ENCODE measurements at places on chromosomes 16 and 17.

- no peak for DNase-seq
Observed at GRCh38 chr16:1080801-1081733, 8.5 kb downstream of the SSTR5 start.

DNA sequence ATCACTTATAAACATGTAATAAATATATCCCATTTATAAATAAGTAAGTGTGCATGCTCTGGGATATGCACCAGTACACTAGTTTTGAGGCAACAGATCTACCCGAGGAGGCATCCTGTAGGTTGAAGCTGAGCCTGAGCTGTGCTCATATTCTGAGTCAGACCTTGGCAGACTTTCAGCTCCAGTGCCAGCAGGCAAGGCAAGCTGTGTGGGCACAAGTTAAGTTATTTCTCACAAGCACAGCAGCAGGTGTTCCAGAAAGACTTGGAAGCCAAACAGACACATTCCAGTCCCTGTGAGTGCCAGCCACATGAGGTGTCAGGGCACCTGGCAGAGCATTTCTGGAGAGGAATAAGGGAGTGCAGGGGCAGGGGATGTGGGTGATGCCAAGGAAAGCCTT lies 1.3 kb upstream of the CLEC19A start:
- no peak for DNase-seq

GRCh38 chr16:86203557-86204275 lies 304.8 kb downstream of the IRF8 start:
- DNase-seq, result no peak

GRCh38 chr16:20880867-20881502 lies 19.2 kb downstream of the DCUN1D3 start:
- DNase-seq, result no peak

- no peak for DNase-seq
Observed at GRCh38 chr17:27519550-27519949, 63.3 kb downstream of the KSR1 start.

- no peak for DNase-seq
Observed at GRCh38 chr17:14506364-14506763, 205.5 kb downstream of the HS3ST3B1 start.

DNA sequence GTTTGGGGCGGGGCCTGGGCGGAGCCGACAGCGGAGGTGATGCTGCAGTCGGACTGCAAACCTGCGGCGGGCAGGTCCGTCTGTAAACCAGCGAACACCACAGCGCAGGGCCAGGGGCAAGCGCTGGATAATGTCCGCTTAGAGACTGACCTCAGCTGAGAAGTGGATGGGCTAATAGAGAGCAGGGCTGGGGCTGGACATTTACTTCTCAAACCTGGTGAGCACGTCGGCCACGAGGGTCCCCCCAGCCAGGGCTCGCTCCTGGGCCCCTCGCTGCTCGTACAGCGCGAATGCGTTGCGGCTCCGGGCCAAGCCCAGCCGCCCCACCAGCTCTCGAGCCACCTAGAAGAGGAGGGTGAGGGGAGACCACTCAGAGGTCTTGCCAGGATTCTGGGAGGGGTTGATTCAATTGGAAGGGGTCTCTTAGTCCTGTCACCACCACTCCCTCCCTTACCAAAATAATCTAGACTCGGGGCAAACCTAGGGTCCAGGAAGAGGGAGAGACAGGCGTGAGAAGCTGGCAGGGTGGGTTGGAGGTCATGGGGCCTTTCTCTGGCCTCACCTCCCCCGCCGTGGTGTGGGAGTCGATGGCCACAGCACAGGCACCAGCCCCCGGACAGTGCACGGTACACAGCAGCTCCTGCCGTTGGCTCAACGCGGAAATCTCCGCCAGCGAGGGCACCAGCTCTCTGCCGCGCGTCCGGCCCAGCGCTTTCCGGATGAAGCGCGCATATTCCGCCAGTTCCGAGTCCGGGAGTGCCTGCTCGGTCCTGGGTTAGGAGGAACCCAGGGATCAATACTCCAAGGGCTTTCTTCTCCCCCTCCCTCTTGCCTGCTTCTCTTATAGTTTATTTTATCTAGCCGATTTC lies 5.8 kb downstream of the PLEKHH3 start:
- no peak for DNase-seq

DNA sequence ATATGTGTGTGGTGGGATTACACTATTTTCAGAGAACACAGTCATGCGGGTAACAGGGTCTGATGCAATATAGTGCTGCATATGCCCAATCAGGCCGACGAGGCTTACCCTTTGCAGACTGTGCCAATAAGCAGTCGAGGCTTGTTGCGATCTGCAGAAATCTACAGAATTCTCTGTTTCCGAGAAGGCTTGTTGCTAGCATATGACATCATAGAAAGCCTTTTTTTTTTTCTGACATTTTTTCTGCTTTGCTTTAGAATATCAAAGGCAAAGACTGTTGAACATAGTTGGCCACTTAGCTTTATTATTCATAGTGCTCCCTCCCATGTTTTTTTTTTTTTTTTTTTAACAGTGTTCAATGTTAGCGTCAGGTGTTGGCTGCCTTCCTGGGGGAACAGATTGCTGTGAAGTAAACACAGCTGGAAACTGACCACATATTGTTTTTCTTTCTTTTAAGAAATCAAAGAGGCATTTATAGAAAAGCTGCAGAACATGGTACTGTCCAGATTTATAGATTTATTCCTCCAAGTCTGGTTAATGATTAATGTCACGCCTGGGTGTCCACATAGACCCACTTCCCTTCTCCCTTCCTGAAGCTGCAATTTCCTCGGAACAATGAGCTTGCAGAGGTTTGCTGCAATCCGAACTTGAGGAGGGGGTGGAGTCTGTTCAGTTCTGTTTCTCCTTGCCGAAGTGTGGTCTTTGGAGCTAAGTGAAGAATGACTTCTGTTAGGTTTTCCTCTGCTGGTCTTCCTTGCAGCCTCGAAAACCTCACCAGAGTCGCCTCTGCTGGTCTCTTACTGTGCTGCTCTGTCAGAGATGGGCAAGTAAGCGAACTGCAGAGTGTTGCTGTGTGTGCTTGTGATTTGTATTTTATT lies 87.3 kb downstream of the MAP2K6 start:
- no peak for DNase-seq

DNA sequence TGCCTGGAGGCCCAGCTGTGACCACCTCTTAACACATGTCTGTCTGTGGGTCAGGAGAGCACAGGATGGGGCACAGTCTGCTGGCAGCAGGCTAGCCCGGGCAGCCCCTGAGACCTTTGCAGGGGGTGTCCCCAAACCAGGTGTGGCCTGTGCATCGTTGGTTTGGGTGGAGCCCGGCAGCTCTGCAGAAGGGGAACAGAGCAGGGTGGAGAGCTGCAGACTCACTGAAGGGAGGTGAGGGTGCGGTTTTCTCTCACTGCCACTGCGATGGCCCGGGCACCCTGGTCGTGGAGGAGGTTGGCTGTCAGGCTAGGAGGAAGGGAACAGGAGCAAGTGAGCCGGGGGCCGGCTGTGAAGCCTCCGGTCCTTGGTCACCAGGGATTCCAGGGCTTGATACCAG lies 28.8 kb downstream of the NLRC3 start:
- no peak for DNase-seq

DNA sequence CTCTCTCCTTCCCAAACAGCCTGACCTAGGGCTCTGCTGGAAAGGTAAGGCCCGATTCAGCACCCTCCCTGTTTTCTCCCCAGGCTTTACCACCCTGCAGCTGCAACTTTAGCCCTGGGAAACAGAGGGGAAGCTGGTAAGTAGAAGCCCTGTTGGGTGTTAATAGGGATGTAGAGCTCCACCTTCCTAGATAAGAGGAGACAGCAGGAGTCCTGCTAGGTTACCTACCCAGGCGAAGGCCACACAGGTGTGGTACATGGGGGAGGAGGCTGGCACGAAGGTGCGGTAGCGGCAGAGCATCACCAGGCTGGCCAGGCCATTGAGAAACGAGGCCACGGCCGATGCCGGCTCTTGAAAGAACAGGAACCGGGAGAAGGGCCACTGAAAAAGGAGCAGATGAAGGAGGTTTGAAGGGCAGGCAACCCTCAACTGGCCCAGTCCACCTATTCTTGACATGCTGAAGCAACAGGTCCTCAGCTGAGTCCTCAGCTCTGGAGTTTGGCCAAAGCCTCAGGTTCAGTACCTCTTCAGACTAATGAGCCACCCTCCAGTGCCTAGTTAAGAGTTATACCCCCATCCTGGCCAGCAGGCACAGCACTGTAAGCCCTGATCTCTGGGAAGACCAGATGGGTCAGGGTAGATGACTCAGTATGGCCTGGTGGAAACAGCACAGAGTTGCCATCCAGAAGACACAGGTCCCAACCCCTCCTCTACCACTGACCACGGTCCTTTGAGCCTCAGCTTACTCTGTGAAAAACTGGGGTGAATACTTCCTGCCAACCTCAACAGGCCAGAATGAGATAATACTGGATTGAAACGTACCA lies 3.3 kb downstream of the PGAP3 start:
- no peak for DNase-seq

GRCh38 chr17:66509926-66510325 lies 207.5 kb downstream of the PRKCA start:
- no peak for DNase-seq

DNA sequence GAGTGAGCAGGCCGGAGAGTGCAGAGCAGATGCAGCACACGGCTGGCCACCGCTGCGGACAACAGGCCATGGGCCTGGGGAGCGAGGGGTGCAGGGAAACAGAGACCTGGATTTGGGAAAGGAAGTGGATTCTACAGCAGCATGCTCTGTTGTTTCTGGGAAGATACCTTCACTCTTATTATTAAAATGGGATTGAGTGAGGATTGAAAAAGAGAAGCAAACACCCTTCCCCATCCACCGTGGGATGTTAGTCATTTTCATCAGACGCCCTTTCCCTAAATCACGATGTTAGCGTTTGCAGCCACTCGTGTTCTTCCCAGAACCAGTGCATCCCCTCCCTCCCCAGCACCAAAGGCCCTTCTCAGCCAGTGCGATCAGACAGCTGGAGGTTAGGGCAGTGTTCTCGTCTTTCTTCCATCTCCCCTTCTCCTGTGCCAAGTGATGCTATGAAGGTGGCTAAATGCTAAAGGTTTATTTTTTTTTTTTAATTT lies 196.5 kb upstream of the CHMP6 start:
- DNase-seq, result no peak

DNA sequence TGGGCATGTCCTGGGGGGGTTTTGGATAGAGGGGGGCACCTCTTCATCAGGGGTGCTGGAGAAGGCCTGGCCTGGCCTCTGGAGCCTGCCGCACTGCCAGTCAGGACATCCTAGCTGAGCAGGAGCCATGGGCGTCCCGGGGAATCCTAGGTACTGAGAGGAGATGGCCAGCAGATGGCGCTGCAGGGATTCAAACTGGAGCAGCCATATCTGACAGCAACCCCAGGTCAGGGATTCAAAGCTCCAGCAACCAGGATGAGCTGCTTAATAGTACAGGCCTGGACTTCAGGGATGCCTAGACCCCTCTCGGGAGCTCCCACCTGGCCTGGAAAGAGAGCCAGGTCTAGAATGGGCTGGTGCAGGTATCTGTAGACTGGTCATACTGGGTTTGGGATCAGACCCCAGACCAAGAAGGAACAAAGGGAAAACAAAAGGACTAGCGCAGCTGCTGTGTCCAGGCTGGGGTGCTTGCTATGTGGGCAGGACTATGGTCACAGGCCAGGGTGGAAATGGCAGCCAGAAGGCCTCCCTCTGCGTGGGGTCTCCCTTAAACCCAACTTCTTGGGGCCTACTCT lies 306.9 kb upstream of the RBFOX1 start:
- DNase-seq, result no peak

DNA sequence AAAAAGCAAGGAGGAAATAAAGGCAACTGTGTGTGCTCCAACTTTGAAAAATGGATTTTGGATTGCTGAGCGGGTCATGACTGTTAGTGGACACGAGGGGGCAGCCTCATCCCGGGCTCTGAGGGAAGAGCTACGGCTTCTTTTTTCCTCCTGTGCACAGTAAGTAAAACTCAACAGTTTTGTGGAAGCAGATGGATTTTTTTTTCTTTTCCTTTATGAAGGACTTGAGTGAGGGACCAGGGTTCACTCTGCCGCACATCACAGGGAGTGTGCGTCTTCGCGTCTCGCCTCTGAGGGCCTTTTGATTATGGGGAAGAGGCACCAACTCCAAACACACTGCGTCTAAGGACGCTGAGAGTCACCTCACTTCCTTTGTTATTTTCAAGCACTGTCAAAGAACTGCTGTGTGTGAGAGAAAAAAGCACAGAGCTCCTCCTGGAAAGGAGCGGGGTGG lies 80.3 kb upstream of the GOT2 start:
- no peak for DNase-seq

- no peak for DNase-seq
Observed at GRCh38 chr16:19588661-19589060, 33.2 kb downstream of the VPS35L start.

GRCh38 chr17:33072421-33073161 lies 80.9 kb downstream of the SPACA3 start:
- no peak for DNase-seq

All from stimulated activated CD8-positive, alpha-beta memory T cell treated with anti-CD3 and anti-CD28 coated beads, Interleukin-15, amount 100 ng/mL, for 4 hours (primary cell).